ENCODE measurements at places on chromosomes 5 and 9.

- no peak for DNase-seq
These were observed 196.7 kb downstream of the SREK1 start for GRCh38 chr5:66340786-66341185.

- DNase-seq = no peak
These were observed 159.2 kb downstream of the ARRDC3 start for GRCh38 chr5:91223886-91224285.

GRCh38 chr5:67807439-67807888 is 408.1 kb upstream of the PIK3R1 start:
- no peak for DNase-seq

DNA sequence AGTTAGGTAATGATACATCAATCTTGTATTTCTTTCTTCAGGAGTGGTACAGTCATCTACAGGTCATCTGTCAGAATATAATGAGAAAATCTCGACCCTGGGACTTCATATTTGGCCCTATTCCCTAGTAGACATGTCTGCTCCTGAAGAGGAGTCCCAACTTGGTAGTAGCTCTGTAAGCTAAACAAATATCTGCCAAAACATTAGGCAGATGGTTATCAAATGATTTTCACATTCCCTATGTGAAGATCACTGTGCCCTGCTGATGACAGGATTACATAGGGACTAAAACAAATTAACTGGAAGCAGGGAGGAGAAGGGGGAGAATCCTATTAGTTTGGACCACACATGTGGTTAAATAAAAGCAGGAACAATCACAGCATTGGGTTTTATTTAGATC is 138.6 kb upstream of the NFIB start:
- DNase-seq = no peak

DNA sequence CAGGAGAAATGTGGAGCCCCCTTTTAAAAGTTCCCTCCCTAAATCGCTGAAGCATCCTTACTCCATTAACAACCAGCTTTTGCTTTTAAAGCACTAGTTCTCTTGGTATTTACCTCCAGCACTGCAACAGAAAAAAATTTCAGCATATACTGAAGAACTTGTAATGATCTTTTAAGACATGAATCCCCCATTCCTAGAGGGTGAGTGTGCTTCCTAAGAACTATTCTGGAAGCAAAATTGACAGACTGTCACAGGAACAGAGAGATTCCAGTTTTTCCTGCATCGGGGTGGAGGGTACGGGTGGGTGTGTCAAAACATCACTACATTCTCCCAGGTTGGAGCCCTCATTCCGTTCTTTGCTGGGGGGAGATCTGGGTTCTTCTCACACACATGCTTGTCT is 151.9 kb downstream of the EBF1 start:
- no peak for DNase-seq

DNA sequence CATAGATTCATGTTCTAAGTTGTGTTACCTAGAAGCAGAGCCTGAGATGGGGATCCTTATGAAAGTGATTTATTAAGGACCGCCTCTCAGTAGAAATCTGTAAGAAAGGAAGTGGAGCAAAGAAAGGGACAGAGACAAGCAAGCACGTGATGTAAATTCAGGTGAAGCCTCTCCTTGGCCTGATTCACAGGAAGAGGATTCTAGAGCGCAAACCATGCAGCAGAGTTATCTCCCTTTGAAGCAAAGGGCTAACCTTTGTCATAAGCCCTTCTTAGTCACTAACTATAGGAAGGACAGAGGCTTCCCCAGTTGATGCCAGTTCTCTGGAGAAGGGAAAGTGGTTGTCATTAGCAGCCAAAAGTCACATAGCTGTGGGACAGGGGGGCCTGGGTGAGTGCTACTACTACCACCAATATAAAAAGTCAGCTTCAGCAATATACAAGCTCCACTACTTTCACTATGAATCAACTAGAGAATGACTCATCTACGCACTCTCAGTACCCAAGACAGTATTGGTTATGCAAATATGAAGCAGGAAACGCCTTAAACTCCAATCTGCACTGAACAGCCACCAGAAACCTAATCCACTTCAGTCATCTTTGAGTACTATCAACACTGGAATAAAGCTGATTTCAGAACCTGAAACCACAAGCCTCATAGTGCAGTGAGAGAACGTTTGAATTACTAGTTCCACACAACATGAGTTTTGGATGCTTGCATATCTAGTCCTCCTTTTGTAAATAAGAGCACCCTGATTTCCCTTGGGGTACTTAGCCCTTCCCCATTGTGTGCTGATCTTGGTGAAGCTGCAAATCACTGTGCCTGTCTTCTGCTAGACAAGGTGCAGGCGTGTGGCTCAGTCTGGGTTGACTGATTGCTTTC is 162.7 kb downstream of the ZNF608 start:
- no peak for DNase-seq

DNA sequence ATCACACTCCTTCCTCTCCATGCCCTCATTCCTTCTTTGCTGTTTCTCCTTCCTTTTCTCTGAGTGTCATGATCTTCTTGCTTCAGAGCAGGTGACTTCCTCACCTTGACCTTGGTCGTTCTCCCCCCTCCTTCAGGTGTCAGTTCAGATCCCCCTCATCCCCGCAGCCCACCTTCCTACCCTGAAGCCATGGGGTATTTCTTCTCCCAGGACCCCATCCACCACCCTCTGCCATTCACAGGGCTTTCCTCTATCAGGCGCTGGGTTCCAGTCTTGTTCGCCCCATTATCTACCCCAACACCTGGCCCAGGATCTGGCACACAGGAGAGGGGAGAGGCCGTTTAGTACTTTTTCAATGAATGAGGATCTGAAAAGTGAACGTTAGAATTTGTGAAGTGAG is 101.0 kb downstream of the NSG2 start:
- DNase-seq = no peak

DNA sequence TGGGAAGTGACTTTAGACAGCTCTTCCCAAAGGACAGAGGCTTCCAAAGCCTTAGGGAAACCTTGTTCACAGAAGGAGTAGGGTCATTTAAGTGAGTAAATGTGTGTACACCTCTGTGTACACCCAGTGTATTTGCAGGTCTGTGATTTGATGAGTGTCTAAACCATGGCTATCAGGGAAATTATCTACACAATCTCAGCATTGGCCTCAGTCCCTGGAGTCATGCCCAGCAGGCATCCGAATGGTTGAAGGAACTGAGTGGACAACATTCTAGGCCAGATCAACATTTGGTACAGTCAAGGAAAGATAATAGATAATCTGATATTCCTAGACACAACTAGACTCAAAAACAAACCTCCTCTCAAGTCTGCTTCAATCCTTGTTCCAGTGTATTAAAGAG is 258.4 kb upstream of the DAPK1 start:
- DNase-seq = no peak

DNA sequence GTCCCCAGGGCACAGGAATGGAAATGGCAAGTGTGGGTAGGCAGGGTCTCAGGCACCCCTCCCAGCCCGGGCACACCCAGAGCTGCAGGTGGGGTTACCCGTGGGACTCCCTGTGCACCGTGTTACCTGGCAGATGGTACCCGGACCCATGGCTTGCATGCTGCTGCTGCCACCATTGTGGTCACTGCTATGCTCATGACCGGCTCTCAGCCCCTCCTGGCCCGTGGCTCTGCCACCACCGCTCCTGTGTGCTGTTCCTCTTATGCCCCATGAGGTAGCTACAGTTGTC is 21.7 kb upstream of the HMCN2 start:
- DNase-seq = no peak

- no peak for DNase-seq
These were observed 8.0 kb upstream of the PDZD2 start for GRCh38 chr5:31630931-31631330.

DNA sequence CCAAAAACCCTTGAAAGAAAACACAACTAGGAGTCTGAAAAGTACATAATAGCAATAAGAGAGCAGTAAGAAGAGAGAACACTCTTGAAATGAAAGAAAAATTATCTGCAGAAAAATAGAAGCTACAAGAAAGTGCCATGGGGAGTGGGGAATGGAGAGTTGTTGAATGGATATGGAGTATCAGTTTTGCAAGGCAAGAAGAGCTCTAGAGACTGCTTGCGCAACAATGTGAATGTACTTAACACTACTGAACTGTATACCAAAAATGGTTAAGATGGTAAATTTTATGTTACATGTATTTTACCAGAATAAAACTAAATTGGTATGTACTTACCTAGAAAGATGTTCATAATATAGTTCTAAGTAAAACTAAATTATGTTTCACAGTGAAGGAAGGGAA is 54.8 kb upstream of the RASGRF2 start:
- DNase-seq = no peak

DNA sequence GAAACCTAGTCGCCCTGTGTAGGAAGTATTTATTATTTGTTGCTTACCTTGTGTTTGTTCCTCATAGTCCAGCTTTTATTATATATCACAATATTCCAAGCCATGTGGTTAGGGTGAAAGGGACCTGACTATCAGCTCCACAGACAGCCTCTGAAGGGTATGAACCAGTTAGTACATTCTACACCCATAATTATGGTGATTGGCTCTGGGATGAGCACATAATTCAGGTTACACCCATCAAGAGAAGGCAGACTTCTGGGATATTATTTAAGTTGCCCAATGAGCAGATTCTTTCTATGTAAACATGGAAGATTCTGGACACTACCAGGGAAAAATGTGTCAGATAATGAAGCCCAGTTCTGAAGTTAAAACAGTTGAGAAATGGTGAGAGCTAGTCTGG is 168.0 kb downstream of the KIF4B start:
- DNase-seq = no peak

DNA sequence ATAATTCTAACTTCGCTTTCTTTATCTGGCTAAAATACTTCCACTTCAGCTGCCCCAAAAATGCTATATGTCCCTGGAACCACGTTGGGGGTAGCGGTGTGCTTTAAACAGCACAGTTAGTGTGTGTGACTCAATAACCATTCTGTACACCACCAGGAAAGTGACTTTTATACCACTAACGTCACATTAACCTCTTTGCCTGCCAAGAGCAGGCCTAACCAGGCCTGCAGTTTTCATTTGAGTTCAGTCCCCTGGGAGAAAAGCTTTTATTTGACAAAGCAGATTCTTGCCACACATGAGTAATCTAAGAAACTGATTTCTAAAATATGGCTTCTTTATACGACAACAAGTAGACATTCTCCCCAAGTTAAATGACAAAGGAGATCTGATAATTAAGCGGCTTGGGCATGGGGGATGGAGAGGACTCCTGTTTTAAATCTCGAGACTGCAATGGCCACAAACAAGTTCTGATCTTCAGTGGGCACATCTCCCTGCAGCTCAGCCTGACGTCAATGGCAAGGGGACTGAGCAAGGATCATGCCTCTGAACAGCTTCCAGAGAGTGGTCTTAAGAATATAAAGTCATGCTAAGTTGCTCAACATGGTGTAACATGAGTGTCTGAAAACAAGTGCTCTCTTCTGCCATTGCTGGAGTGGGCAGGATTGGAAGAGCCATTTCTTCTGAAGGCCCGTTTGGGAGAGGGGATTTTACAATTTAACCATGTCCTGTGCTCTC is 91.8 kb downstream of the GLIS3 start:
- DNase-seq = no peak

GRCh38 chr9:115276621-115277020 is 158.7 kb upstream of the TNC start:
- DNase-seq = no peak

DNA sequence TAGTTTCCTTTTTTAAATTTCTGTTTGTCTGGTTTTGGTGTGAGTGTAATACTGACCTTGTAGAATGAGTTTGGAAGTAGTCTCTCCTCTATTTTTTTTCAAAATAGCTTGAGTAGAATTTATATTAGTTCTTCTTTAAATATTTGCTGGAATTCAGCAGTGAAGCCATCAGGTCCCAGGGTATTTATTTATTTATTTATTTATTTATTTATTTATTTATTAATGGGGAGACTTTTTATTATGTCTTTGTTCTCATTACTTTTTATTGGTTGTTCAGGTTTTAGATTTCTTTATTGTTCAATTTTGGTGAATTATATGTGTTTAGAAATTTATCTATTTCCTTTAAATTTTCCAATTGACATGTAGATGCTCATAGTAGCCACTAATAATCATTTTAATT is 875.8 kb upstream of the COX7C start:
- DNase-seq = no peak

GRCh38 chr5:12392246-12392645 is 488.0 kb upstream of the CTNND2 start:
- no peak for DNase-seq

- DNase-seq = no peak
These were observed 8.7 kb upstream of the CDKN2AIPNL start for GRCh38 chr5:134420343-134420742.

DNA sequence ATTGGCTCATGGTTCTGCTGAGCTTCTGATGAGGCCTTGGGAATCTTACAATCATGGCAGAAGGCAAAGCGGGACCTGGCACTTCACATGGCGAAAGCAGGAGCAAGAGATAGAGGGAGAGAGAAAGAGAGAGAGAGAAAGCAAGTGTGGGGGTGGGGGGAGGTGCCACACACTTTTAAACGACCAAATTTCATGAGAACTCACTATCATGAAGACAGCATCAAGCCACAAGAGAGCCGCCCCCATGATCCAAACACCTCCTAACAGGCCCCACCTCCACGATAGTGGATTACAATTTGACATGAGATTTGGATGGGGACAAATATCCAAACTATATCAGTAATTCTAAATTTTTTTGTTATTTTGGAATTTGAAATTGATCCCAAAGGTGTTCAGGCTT is 553.9 kb downstream of the PRR16 start:
- no peak for DNase-seq

- DNase-seq = no peak
These were observed 7.0 kb downstream of the SARDH start for GRCh38 chr9:133730994-133731715.

- no peak for DNase-seq
These were observed at the start of gene HAND1 for GRCh38 chr5:154478224-154478565. TSS of gene HAND1 (minus strand) at chr5:154478227. CDS start at chr5:154478008, 219 bp downstream.

GRCh38 chr9:13428766-13429165 is 149.3 kb upstream of the MPDZ start:
- no peak for DNase-seq

GRCh38 chr5:137220523-137220927 is 278.6 kb downstream of the SPOCK1 start:
- DNase-seq = no peak

- DNase-seq = no peak
These were observed 133.2 kb downstream of the TRIO start for GRCh38 chr5:14276380-14276779.

DNA sequence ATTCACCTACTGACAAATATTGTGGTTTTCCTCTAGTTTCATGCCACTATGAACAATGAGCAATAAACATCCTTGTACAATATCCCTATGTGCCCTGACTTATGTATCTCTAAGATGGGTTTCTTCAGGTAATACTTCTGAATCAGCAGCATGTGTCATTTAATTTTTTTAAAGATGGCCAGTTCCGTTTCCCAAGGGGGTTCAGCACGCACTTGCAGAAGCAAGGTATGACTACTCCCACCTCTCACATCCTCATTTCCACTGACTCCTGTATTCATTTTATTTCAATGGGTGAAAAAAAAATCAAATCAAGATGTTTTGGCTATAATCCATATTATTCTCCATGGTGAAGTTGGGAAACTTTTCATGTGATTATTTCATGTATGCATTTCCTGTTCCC is 14.7 kb upstream of the ADAMTS19 start:
- DNase-seq = no peak

DNA sequence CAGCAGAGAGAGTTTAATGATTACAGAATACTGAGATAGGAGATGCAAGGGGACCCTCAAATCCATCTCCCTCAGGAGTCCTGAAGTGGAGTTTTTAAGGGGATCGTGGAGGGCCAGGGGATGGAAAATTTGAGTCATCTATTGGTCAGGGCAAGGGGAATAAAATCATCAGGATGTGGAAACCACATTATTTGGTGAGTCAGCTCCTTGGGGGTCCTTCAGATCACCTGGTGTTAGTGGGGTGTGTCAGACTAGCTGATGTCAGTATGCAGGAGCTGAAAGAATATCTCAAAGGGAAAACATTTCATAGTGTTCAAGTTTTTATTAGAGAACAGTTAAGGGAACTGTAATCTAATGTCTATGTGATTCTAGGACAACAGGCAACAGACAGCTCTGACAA is 183.0 kb upstream of the FTMT start:
- no peak for DNase-seq

Measured in activated T-helper 9 cell treated with anti-CD3 and anti-CD28 coated beads, Interleukin-2, amount 50 U/mL, for 16 hours (primary cell).